ENCODE measurements at places on chromosomes 2 and 18.

DNA sequence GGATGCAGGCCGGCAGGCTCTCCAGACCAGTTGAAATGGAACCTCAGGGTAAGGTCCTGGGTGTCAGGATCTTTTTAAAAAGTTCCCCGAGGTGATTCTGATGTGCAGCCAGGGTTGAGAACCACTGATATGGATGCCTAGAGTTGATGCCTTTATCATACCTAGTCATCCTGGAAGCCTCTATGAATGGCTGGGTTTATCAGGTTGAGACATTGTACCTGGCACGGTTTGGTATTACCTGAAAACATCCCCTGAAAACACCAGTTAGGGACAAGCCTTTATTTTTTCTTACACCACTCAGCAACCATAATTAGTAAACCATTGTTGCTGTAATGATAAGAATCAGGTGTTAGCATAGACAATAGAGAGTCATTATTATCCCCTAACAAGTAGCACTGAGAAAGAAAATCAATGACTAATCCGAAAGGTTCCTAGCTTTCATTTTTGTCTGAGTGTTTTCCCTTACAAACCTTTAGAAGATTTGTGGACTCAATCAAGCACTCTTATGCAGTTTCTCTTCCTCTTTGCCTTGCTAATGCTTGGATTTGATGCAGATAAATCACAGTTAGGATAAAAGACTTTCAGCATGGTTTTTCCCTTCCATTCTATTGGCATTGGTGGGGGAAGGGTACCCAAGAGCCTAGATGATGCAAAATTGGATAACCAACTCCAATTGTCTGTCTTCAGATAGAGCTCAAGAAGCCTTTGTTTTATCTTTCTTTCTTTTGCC, 116.5 kb upstream of the LYPD6 start:
- DNase-seq = no peak

GRCh38 chr2:193520709-193521458, 1326.2 kb upstream of the TMEFF2 start:
- DNase-seq = no peak

GRCh38 chr18:2410688-2411087, 160.6 kb downstream of the METTL4 start:
- no peak for DNase-seq

GRCh38 chr2:37523814-37524362, 147.6 kb downstream of the CDC42EP3 start:
- no peak for DNase-seq

- DNase-seq = no peak
These were observed 40.3 kb upstream of the ZFP36L2 start for GRCh38 chr2:43266711-43267111.

- DNase-seq = no peak
These were observed 26.2 kb downstream of the ADI1 start for GRCh38 chr2:3492951-3493614.

- DNase-seq = no peak
These were observed 13.9 kb downstream of the RAB31 start for GRCh38 chr18:9721893-9722550.

DNA sequence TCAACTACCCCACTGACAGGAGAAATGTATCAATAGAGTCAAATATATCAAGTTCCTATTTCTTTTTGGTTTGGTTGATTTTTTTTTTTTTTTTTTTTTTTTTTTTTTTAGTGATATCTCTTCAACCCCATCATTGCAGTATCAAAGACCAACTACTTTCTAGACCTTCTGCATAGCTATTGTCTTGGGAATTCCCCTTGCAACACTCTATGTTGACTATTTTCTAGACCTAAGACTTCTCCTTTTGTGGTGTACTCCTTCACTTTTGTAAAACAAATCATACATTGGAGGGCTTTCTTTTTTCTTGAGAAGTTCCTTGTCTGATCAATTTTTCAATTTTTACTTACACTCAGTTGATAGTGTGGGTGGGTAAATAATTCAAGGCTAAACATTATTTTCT, 46.5 kb upstream of the NR4A2 start:
- no peak for DNase-seq

- no peak for DNase-seq
These were observed 76.0 kb upstream of the SESTD1 start for GRCh38 chr2:179340678-179341077.

- DNase-seq = no peak
These were observed 250.8 kb upstream of the CTAGE1 start for GRCh38 chr18:22668496-22668895.

DNA sequence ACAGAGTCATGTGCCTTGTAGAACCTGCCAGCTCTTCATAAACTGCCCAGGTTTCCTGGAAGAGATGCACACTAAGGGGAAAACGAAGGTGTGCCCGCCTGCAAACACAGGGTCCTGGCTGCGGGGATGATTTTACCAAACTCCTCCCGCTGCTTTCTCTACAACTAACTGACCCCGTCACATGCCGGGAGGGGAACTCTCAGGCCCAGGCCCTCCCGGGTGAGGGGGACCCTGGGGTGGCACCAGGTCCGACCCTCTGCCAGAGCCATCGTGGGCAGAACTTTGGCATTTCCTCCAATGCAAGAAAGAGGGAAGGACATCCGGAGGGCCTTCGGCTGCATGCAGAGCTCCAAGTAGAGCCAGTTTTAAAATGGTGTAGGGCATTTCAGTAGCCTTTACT, 28.6 kb downstream of the CAPN13 start:
- DNase-seq = no peak

GRCh38 chr2:162219426-162219825, 23.8 kb downstream of the FAP start:
- no peak for DNase-seq

DNA sequence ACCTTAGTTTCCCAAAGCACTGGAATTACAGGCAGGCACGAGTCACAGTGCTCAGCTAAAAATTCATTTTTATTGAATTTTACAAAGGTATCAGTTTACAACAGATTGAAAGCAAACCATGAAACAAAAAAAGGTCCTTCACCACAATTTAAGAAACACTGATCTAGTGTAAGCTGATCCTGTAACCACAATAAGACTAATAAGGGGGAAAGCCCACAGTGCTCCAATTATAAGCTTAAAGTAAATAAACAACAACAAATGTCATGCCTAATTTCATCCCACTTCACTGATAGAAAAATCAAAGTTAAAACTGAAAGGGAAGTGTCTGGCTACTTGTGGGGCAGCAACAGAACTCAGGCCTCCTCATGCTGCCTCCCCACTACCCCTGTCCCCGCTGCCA, 49.2 kb downstream of the ICA1L start:
- DNase-seq = no peak

DNA sequence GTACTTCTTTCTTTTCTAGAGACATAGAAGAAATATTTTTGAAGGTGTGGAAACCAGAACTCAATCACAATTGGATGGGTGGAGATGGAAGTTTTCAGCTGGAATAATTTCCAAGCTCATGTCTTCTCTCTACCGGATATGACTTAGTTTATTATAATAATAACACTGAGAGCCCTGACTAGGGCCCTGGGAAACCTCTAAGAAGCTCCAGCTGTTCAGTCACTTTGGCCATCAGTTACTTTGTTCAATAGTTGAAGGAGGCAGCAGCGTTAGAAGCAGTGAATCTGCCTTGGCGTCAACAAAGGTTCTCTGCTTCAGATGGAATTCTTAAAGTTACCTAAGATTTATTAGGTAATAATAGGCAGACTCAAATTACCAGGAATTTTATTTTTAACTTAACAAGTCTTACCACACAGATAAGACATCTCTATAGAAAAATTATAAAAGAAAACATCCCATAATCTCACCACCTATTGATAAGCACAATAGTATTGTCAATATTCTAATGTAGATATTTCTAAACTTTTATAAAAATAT, 293.8 kb upstream of the CHAC2 start:
- DNase-seq = no peak

DNA sequence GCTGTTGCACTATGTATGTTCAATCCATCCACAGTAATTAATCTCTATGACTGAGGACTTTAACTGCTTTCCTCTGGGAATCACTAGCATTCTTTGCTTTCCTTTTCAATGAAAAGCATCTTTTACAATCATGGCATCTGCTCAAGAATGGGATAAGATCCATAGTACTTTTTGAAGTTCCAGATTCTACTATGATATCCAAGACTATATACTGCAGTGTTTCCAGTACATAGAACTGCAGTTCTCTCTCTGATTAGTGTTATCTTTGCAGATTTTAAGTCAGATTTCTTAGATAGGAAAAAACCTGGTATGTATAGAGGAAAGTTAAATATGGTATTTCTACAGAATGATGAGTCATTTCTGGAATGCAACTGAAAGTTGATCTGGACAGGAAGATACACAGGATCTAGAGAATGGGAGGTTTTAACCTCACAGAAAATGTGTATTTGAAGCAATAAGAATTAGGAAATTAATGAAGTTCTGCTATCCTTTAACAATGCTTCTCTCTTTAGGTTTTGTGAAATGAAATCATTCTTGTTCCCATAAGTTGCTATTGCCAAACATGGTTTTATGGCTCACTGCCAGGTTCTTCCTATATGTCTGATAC, 670.7 kb downstream of the ERBB4 start:
- no peak for DNase-seq

DNA sequence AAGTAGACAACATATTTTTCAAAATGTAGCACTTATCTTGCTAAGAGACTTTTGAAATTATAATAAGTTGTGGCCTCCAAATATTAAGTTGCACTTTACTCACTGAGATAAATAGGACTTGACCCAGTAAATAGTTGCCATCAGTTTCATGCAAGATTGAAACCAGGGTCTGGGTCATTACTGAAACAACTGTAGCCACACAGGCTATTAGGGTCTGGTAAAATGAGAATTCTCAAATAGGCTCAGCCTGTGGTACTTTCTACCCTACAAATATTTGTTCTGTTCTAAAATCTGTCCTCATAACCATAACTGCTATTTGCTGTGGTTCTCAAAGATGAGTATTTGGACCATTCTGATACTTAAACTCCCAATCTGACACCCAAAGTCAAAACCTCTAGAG, 115.4 kb upstream of the STK17B start:
- DNase-seq = no peak

GRCh38 chr2:107072150-107072940, 186.4 kb upstream of the ST6GAL2 start:
- no peak for DNase-seq

GRCh38 chr2:232927793-232928550, 57.9 kb downstream of the SNORC start:
- DNase-seq = no peak

GRCh38 chr18:80254971-80255500, 7.7 kb upstream of the PARD6G start:
- DNase-seq = no peak

DNA sequence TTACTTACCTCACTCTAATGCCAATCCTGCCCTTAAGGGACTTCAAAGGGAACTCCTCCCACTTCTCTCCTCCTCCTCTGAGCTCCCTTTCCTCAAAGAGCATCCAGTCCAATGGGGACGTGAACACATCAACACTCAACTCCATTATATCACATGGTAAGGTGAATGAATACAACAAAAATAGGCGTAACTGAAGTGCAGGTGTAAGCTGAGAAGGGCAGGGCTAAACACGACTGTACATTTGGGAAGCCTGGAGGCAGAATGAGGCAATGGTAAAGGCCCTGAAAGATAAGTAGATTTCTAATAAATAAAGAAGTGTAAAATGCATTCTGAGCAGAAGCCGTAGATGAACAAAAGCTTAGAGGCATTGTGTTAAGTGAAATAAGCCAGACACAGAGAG, 226.1 kb upstream of the TRIB2 start:
- no peak for DNase-seq

DNA sequence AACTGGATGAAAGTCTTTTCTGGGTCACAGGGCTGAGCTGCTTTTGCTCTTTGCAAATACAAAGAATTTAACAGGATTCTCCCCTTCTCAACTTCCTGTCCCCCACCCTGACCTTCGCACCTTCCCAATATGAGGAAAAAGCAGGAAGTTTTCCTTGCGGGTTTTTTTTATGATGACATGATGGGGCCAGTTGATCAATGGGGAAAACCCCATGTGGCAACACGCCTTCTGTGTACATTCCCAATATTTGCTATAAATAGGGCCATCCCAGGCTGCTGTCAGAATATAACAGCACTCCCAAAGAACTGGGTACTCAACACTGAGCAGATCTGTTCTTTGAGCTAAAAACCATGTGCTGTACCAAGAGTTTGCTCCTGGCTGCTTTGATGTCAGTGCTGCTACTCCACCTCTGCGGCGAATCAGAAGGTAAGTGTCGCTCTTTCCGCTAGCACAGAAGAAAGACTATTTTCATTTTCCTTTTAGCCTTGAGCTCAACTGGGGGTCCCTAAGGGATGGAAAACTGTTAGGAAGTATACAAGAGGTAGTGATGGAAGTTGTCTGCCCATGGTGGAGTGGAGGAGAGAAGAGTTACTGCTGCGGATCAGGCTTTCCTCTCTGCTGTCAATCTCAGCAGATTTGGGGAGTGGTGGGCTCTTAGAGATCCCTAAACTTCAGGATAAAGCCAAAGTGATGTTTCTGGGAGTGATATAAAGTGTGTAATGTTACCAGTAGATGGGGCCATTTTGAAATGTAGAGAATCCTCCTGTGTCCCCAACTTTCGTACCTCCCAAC, at the start of gene CCL20:
Gene CCL20, plus strand, starts transcription at position 281 of the 792 bp plus-strand sequence. Its CDS starts 70 bp downstream, at position 351.
- DNase-seq = no peak

GRCh38 chr18:57837917-57838548, 34.9 kb upstream of the ATP8B1 start:
- no peak for DNase-seq

- no peak for DNase-seq
These were observed 11.5 kb downstream of the GEN1 start for GRCh38 chr2:17765398-17765797.

GRCh38 chr2:60158262-60158661, 395.2 kb downstream of the BCL11A start:
- DNase-seq = no peak

DNA sequence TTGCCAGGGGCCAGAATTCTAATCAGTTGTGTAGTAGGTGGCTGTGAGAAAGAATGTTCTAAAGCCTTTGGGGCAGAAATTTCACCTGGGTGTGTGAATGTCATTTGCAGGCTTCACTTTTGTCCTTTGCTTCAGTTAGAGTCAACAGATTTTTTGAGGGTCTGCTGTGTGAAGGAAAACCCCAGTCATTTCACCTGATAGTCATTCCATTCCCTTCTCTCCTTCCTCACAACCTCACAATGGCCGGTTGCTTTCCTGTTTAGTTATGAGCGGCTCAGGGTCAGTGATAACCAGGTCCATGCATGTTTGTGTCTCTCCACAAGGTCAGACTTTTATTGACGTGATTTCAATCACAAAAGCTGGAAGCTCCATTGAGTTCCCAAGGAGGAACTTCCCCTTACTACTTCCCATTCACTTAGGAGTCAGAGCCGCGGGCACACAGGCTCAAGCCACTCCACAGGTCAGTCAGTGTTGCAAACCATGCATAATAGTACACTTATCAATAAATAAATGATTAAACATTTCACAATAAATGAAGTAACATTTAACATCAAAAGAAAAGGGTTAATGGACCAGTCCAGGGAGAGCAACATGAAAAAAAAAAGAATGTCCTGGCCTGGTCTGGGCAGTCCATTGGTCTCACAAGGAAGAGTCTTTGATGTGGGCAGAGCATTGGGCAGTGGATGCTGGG, 74.3 kb downstream of the NPAS2 start:
- no peak for DNase-seq

All from effector CD8-positive, alpha-beta T cell (primary cell).